Sciatic nerve (tissue), 2 donors: ENCODE measurements at places on chromosomes 16 and 17.

GRCh38 chr16:10579965-10580882, at the start of gene EMP2:
TSS of gene EMP2 (minus strand) at chr16:10580598. CDS start at chr16:10547617, 32,981 bp downstream.
- DNase-seq = peak; percentile 90

DNA sequence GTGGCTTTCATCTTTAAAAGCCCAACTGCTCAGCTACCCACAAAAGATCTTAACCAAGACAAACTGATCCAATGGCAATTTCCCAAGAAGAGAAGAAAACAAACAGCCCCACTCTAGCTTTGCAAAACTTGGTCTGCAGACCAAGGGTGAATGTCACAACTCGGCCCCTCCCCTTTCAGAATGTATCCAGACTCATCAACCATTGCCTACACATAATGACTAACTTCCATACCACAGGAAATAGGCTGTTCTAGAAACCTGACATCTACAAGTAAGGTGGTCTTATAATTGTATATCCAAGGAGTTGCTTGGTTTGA, 16.0 kb downstream of the DCUN1D3 start:
- no peak for DNase-seq

GRCh38 chr17:75843577-75844529, at the start of gene UNC13D:
TSS of gene UNC13D (minus strand) at chr17:75844404. CDS start at chr17:75844337, 67 bp downstream.
- DNase-seq = no peak

DNA sequence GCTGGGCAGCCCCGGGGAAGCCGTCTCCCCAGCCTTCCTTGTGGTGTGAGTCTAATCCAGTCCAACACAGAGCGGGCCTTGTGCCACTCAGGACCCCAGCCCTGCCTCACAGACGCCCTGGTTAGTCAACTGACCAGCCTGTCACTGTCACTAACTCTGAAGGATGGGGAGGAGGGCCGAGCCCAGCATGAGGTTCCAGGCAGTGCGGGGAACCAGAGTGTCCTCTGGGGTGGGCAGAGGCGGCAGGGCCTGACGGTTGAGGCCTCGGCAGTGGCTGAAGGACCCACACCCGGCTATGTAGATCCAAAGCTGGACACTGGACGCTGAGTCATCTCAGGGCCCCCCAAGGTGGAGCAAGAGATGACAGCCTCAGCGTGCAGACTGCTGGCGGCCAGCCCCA, 8.6 kb downstream of the RPUSD1 start:
- DNase-seq = no peak

- no peak for DNase-seq
Measured at GRCh38 chr17:73365906-73366623, 54.3 kb upstream of the CDC42EP4 start.

DNA sequence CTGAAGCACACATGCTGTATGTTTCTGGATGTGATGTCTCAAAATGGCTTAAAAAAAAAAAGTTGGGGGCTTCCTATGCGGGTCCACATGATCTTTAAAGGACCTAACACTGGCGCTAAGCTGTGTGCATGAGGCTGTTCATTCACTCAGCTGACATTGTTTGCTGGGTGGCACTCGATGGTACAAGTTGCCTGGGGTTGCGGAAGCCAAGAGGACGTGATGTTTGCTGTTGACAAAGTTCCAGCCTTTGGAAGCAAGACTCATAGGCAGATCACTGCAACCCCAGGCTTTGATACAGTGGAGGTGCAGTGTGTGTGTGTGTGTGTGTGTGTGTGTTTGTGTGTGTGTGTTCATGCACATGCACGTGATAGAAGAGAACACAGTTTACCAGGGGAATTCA, 29.5 kb upstream of the DNAI2 start:
- DNase-seq = no peak

GRCh38 chr16:51497541-51498211, 346.6 kb upstream of the SALL1 start:
- DNase-seq = no peak

DNA sequence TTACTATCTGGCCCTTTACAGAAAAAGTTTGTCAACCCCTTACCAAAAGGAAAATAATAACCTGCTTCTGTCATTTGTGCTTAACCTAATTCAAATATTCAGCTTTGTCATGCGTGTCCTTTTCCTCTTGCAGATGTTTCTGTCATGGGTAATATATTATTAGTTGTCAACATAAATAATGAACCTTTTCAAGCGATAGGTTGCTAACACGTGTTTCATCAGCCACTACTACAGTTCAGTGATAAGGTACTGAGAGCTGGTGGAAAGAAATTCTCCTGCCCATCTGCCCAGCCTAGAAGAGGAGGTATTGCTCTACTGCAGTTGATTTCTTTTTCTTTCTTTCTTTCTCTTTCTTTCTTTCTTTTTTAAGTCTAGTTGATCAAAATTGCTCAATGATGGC, 12.0 kb upstream of the SRSF1 start:
- DNase-seq = no peak

- no peak for DNase-seq
Measured at GRCh38 chr16:87927195-87927562, 9.2 kb downstream of the CA5A start.

DNA sequence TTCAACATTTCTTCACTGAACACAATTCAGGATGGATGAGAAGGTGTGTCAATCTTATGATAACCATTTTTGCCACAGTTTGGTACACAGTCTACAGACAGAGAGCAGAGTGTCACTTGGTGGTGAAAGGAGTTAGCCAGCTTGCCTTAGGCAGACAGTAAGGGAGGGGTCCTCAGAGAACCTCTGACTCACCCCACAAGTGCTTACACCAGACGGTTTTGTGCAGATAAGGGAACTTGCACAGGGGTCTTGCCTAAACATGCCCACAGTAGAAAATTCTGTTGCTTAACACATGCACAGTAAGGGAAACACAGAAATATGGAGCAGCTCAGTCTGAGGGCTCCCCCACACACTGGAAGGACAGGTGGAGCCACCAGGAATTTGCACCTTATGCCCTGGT, 204.5 kb upstream of the CDH8 start:
- DNase-seq = no peak

GRCh38 chr16:28326881-28327610, 34.7 kb downstream of the SBK1 start:
- DNase-seq = peak; percentile 76

DNA sequence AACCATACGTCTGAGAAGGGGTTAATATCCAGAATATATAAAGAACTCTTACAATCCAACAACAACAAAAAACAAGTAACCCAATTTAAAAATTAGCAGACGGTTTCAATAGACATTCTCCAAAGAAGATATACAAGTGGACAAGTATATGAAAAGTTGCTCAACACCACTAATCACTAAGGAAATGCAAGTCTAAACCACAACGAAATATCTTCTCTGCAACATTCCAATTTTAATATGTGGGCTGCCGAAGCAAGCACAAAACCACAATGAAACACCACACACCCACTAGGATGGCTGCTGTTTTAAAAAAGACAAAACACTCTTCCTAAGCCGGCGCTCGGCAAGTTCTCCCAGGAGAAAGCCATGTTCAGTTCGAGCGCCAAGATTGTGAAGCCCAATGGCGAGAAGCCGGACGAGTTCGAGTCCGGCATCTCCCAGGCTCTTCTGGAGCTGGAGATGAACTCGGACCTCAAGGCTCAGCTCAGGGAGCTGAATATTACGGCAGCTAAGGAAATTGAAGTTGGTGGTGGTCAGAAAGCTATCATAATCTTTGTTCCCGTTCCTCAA, 5.9 kb upstream of the SLC13A2 start:
- DNase-seq = no peak

DNA sequence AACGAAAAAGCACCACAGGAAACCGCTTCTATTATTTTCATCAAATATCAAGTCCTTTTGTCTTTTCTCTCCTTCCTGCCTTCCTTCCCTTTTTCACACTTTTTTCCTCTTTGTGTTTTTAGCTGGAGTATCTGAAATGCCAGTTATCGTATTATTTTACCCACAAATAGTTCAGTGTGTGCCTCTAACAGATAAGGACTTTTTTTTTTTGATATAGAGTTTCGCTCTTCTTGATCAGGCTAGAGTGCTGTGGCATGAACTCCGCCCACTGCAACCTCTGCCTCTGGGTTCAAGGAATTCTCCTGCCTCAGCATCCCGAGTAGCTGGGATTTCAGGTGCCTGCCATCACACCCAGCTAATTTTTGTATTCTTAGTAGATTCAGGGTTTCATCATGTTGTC, 10.7 kb downstream of the DNAAF1 start:
- DNase-seq = no peak

GRCh38 chr16:75000481-75001081, 1.8 kb downstream of the ZNRF1 start:
- no peak for DNase-seq
